ENCODE measurements at places on chromosomes 13 and 19.
A peak's percentile ranks its signal among the peaks of the same experiment; 100 is the strongest.

GRCh38 chr19:47661161-47661560, 52.1 kb upstream of the EHD2 start:
- DNase-seq = no peak

GRCh38 chr19:49497047-49497788, 984 bp downstream of the RPS11 start:
- DNase-seq = peak; percentile 61

DNA sequence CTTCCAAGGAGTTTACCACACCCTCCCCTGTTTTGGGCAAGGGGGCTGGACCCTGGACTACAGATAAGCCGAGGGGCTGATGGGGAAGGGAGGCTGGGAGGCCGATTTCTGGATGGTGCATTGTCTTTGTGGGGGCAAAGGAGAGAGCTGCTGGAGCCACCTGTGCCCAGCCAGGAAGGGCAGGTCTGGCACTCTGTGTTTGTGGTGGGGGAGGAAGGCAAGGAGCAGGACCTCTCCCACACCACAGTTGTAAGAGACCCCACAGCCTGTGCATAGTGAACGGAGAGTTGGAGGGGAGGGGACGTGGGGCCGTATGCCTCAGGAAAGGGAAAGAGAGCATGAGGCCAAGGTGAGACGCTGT, 16.0 kb upstream of the PRR19 start:
- DNase-seq = no peak

DNA sequence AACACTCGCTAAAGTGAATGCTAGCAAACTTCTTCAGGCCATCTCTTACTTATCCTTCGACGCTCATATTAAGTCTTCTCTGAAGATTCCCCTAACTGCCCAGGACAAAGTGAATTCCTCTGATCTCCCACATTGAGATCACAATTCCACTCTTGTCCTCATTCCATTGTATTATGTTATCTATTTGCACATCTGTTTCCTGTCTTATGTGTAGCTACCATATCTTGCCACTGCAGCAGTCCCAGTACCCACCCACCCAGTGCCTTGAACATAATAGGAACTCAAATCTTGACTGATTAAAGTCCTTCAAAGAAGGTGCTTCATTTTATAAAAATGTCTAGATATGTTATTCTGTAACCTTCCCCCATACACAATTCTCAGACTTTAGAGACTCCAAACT, 702.3 kb downstream of the DIAPH3 start:
- DNase-seq = no peak

DNA sequence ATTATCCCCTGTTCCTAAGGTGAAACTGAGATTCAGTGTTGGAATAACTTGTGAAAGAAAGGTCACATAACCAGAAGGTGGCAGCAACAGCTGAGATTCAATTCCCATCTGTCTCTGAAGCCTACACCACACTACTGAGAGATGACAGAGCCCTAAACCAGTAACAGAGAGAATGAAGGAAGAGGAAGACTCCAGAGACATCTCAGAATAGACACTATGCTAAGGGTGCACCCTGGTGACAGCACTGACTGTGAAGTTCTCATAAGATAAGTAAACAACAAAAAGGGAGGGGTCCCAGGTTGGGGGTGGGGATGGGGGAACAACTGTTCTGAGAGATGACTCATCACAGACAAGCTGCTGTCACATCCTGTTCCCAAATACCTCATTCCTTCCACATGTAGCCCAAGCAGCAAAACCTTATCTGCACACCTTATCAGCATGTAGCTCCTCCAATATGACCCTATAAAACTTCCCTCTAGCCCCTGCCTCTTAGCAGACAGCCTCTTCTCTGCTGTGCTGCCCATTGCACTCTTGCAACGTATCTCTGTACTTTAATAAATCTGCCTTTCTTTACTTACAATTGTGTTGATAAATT, 46.5 kb downstream of the UTP14C start:
- DNase-seq = peak; percentile 0

- peak; percentile 7 for DNase-seq
These were observed 479.1 kb upstream of the MIR17HG start for GRCh38 chr13:90868321-90868920.

DNA sequence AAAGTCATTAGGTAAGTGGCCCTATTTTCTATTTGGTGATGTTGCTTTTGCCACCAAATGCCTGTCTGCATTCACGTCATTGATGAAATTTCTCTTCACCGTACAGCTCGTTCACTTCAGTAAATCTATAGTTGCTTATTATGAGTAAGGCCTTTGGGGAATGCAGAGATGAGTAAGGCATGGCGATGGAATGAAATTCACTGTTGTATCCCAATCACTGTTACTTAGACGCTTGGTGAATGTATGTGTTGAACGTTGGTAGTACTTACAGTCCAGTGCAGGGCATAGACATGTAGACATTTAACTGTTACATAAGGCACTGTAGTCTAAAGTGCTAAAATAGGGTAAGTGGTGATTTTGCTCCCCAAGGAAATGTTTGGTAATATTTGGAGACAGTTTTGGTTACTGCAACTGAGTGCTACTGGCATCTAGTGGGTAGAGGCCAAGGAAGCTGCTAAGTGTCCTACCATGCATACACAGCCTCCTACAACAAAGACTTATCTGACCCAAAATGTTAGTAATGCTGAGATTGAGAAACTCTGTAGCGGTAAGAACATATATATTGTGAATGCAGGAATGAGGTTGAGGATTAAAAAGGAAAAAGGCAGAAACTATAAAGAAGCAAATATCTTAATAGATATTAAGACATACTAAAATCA, 5.8 kb downstream of the AKAP11 start:
- DNase-seq = no peak

GRCh38 chr13:111219280-111219679, 101.2 kb upstream of the TEX29 start:
- DNase-seq = no peak

DNA sequence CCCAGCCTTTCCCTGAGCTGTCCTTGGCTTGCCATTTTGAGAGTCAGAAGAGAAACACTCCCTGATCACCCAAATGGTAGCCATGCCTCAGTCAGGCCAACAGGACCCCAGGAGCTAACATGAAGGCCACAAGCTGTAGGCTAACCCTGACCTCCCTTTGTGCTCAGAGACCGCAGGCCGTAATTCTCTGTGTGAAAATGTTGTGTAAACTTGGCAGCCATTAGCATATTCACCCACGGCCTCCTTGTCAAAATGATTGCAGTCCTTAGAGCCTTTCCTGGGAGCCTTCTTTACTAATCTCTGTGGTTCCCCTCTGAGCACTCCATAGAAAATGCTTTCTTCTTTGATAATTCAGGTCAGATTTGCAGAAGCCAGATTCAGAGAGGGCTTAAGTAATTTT, 418.9 kb downstream of the COG6 start:
- no peak for DNase-seq

GRCh38 chr13:33763021-33763420, 54.9 kb upstream of the RFC3 start:
- DNase-seq = no peak

GRCh38 chr19:13806728-13807127, 11.5 kb downstream of the ZSWIM4 start:
- no peak for DNase-seq

DNA sequence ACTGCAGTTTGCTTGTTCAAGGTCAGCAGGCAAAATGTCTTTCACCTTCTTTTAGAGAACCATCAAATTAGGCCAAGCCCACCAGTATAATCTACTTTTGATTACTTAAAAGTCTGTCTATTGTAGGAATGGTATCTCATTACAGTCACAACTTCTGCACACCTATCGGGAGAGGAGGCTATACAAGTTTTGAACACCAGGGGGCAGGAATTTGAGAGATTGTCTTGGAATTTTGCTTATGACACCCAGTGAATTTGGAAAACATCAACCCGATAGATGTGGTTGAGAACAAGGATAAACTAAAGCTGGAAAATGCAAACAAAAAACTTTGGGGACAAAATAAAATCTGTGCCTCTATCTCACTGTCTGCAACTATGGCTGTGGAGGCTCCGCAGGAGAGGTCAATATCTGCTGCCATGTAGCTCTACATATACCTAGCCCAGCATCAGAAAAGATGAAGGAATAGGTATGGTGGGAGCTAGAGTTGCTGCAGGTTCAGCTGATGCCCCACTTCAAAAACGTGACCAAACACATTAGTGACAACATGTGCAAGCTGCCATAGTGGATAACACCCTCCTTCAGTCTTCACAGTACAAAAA, 1299.2 kb upstream of the SPRY2 start:
- peak; percentile 5 for DNase-seq

GRCh38 chr19:49766930-49767299, at the start of gene AP2A1:
Gene AP2A1, plus strand, starts transcription at chr19:49767001. Its CDS starts 133 bp downstream, at chr19:49767134.
- no peak for DNase-seq

GRCh38 chr13:93716623-93717022, 490.0 kb downstream of the GPC6 start:
- DNase-seq = no peak

- DNase-seq = no peak
These were observed 8.8 kb downstream of the ADAT3 start for GRCh38 chr19:1913781-1914577.

- DNase-seq = no peak
These were observed 94.5 kb upstream of the SLC15A1 start for GRCh38 chr13:98846986-98847385.

- no peak for DNase-seq
These were observed 53.6 kb upstream of the FRY start for GRCh38 chr13:31978021-31978420.

DNA sequence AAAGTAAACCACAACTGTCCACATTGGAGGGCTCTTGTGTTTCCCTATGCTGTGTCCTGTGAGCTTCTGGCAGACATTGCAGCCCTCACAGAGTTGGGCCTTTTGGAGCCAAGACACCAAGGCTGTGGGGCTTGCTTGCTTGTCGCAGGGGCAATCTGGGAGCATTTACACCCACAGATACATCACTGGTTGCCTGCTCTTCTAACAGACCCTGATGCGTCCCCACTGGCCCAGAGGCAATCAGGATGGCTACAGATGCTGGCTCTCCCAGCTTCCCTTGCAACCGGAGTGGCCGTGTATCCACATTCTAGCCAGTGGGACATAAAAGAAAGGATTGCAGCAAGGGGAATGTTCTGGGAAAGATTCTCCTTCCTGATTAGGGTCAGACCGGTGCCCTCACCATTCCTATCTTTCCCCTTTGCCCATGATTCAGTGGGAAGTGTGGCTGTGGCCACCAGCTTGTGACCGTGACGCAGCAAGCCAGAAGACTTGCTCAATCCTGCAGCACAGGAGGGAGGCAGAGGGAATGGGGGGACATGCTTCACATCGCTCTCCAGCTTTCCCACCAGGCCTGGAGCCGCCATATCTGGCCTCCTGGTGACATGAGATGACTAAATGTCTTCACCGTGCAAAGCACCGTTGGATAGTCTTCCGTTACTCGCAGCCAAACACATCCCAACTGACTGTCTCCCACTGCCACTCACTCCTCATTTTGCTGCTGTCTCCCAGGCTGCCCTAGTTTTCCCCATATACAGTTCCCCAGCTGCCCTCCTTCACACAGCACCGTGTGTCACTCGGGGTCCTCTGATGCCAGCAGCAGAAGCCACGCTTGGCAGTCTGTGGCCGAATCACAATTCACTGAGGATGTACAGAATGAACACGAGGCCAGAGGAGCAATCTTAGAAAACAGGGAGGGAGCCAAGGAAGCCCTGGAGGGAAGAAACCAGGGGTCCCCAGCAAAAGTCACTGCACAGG, 151.0 kb downstream of the DPF1 start:
- no peak for DNase-seq

DNA sequence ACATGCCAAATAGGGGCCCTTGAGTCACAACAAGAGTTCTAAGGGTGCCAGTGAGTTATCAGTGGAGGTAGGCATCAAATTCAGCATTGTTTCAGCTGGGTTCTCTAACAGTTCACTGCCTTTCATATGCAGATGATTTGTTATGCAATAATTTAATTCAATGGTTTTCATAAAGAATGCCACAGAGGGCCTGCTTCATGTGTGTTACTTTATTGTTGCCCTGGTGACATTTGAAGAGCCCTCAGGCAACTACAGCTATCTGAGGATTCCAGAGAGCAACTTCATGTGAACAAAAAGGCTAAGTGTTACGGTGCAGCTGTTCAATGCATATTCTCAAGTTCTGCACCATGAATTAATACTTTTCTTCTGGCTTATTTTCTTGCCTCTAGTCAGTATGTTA, 43.1 kb upstream of the STARD13 start:
- no peak for DNase-seq

GRCh38 chr19:19748249-19748938, 15.5 kb upstream of the ZNF14 start:
- DNase-seq = no peak

GRCh38 chr13:59691501-59692066, 472.1 kb downstream of the DIAPH3 start:
- no peak for DNase-seq

DNA sequence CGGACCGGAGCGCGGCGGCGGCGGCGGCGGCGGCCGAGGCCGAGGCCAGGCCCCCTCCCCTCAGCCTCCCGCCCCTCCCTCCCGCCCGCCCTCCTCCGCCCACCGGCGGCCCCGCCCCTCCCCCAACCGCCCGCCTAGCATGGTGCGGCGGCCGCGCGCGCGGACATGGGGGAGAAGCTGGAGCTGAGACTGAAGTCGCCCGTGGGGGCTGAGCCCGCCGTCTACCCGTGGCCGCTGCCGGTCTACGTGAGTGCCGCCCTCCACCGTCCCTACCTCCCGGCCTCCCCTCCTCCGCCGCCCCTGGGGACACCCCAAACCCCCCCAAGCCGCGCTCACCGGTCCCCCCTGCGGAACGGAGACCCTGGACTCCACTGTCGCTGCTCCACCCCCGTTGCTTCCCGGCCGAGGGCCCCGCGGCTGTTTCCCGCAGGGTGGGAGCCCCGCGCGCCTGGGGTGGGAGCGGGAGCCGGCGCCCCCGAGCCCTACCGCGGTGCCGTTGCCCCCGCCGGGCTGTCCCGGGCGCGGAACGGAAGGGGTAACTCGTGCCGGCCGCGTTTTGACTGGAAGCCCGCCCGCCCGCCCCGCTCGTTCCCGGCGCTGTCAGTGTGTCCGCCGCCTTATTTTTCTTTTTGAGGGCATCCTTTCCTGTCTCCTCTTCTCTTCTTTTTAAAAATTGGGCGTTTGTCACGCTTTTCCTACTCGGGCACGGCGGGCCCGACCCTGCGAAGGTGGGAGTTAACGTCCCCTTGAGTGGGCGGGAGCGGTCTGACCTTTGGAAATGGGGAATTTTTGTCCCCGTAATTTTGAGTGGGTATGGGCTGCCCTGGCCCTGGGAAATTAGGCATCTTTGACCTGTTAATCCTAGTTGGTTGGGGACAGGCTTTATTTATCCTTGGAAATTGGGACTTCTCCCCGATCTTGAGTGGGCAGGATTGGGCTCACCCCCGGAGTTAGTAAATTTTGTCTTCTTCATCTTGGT, 576 bp downstream of the DOT1L start:
- no peak for DNase-seq

Measured in NCI-H146 (cell line).